ENCODE measurements at places on chromosomes 7 and 10. TPM values are rescaled to one million over a fixed set of nuclear protein-coding genes. Genes with fewer than 3 reads are reported as not detected.

Gene CADPS2
- polyA plus RNA-seq, result not detected

Gene SPDYE2
- polyA plus RNA-seq, result 1.2 TPM

Gene FAM241B
- 1.2 TPM for polyA plus RNA-seq

Gene IFIT1B
- polyA plus RNA-seq, result not detected

Gene SCART1
- not detected for polyA plus RNA-seq

Gene ZNF804B
- polyA plus RNA-seq, result not detected

Gene CTAGE15
- polyA plus RNA-seq, result 0.50 TPM

Gene TRIM74
- 0.66 TPM for polyA plus RNA-seq

Gene ABCC2
- polyA plus RNA-seq, result 0.33 TPM

Gene TMEM130
- not detected for polyA plus RNA-seq

Gene CALHM3
- polyA plus RNA-seq, result not detected

Gene EBF3
- polyA plus RNA-seq, result not detected

Gene HOGA1
- not detected for polyA plus RNA-seq

All from IgD-negative memory B cell (primary cell).